CD14-positive monocyte (primary cell): ENCODE measurements at places on chromosomes 16 and 17.

DNA sequence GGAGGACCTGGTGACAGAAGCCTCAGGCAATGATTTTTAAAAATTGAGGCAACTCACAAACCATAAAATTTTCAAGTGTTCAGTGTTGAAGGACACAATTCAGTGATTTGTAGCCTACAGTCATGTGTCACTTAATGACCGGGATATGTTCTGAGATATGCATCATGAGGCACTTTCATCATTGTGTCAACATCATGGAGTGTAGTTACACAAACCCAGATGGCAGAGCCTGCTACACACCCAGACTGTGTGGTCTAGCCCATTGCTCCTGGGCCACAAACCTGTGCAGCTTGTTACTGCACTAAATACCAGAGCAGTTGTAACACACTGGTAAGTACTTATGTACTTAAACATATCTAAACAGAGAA is 1.6 kb downstream of the PRSS41 start:
- peak; percentile 37 for DNase-seq

GRCh38 chr17:31373150-31374093 is 18.1 kb upstream of the RAB11FIP4 start:
- DNase-seq = peak; percentile 73

- no peak for DNase-seq
Measured at GRCh38 chr16:52547004-52547833, at the start of gene TOX3. Gene TOX3 (minus strand): TSS chr16:52547143. CDS start chr16:52546723, 420 bp downstream.

DNA sequence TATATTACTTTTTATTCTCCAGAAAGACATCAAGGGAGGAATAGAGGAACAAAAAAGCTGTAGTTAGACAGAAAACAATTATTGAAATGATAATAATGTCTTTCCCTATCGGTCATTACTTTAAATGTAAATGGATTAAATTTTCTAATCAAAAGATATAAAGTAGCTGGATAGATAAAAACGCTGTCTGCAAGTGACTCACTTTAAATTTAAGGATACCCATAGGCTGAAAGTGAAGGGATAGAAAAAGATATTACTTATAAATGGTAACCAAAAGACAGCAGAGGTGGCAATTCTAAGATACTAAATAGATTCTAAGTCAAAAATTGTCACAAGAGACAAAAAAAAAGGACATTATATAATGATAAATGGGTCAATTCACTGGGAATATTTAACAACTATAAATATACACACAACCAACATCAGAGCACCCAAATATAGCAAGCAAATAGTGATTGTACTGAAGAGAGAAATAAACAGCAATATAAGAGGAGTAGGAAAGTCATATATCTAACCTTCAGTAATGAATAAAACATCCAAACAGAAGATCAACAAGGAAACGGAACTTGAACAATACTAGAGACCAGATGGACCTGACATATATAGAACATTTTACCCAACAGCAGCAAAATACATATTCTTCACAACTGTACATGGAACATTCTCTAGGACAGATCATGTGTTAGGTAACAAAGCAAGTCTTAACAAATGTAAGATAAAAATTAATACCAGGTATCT is 116.9 kb downstream of the BRIP1 start:
- no peak for DNase-seq

DNA sequence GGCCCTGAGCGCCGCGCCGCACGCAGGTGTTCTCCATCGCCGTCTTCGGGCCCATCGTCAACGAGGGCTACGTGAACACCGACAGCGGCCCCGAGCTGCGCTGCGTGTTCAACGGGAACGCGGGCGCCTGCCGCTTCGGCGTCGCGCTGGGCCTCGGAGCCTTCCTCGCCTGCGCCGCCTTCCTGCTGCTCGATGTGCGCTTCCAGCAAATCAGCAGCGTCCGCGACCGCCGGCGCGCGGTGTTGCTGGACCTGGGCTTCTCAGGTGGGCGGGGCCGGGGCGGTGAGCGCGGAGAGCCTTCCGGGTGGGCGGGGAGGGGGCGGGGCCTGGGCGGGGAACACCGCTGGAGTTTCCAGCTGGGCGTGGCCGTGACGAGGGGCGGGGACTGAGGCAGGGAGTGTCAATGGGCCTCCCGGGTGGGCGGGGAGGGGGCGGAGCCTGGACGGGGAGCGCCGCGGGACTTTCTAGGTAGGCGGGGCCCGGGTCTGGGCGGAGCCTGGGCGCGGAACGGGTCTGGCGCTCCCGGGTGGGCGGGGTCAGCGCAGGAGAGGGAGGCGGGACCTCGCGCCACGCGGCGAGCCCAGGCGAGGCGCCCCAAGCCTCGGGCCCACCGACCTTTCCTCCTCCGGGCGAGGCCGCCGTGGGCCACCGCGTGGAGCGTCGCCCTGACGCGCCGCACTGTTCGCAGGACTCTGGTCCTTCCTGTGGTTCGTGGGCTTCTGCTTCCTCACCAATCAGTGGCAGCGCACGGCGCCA is 2.4 kb downstream of the SYNGR3 start:
- peak; percentile 90 for DNase-seq

DNA sequence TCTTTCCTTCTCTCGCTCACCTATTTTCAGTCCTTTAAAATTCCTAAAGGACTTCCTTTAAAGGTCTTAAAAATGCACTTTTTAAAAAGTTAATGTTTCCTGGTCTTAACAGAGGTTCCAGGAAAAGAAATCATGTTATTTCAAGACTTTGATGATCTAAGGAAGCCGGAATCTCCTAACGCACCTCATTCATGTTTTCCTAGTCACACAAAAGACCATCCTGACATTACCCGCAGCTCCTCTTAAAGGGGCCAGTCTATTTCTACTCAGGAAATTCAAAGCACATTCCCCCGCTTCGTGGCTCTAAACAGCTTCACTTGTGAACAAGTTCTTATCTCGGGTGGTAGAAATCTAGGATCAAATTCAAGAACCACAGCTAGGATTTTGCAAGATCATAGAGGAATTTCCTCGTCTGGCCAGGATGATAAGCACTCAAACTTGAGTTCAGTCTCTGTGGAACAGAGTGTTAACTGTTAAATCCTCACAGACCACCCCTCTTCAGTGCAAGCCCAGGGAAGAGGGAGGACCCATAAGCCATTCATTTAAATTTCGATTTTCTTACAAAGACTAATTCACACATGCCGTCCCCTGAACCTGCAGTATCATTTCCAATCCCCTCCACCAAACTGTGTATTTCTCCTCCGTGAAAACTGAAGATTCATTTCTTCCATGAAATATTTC is 137.1 kb upstream of the AXIN2 start:
- DNase-seq = no peak

DNA sequence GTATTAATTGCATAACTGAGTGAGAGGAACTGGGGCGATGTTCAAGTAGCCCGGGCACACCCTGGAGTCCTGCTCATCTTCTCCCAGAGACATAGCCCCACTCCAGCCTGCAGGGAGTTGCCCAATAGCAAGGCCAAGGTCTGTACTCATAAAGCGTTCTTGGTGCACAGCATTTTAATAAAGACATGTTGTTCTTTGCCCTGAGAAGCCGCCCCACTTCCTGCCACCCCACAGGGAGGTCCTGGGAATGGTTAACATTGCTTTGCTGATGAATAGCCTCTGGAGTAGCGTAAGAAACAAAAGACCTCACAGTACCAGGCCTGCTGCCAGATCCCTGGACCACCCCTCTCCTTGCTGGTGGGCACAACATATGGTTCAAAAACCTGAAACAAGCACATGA is 21.6 kb upstream of the CDH1 start:
- DNase-seq = peak; percentile 56

DNA sequence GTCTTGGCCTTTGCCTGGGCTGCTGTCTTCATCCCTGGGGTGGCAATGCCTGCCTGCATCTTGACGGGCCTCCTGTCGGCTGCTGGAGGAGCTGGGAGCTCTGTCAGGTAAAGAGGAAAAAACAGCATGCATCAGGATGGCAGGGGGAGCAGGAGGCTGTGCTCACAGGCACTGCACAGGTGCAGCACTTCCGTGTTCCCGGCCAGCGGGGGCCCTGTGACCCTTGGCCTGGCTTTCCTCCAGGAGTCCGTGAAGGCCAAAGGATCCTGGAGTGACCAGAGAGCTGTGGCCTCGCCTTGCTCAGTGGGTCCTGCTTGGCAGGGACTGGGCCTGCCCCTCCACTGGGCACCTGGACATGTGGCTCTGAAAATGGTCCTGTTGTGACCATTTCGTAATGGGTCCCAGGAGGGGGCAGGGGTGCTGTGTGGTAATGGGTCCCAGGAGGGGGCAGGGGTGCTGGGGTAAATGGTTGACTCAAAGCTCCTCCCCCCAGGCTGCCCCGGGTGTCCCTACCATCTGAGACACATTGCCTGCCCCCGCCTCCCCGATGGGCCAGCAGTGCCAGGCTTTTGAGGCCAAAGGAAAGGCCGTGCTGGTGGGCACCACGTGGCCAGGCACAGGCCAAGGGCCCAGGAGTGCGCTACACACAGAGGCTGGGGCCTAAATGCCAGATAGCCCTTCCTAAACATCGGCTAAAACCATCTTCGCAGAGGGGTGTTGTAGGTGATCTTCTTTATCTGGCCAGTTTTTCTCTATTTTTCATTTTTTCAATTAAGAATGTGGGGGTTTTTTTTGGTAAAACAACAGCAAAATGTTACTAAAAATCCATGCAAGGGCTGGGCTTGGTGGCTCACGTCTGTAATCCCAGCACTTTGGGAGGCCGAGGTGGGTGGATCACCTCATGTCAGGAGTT is 4.0 kb upstream of the FASN start:
- DNase-seq = no peak

DNA sequence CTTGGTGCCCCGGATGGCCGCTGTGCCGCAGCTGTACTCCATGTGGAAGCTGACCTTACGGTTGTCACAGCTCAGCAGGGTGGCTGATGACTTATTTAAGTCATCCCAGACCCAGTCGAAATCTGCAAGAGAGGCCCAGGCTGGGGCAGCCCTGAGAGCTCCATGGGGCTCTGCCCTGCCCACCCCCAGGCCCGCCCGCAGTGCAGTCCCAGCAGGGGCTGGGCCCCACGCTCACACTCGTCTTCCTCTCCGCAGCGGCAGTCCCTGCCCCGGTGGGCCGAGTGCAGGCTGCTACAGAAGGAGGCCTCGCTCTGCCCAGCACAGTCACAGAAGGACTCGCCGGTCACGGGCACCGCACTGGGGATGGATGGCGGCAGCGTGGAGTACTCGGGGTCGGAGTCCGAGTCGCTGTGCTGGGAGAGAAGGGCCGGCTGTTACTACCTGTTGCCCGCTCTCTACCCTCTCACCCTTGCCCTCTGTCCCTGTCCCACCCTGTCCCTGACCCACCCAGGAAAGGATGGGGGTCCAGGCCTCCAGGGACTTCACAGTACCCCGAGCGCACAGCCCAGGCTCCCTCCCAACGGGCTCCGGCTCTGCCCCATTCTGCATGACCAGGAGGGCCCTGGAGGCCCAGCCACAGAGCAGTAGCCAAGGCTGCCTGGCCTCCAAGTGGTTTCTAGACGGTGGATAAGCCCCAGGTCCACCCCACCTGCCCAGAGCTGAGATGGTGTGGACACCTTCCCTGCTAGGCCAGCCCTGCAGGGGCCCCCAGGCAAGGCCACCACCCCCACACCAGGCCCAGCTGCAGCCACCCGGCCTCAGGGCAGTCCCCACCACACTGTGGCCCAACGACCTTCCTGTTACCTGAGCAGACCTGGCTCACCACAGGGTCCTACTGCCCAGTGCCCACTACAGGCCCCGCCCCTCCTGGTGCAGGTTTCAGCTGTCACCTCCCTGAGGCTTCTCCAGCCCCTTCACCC is 3.9 kb downstream of the SPSB3 start:
- DNase-seq = no peak

GRCh38 chr16:20846030-20846429 is 39.7 kb downstream of the REXO5 start:
- DNase-seq = no peak

DNA sequence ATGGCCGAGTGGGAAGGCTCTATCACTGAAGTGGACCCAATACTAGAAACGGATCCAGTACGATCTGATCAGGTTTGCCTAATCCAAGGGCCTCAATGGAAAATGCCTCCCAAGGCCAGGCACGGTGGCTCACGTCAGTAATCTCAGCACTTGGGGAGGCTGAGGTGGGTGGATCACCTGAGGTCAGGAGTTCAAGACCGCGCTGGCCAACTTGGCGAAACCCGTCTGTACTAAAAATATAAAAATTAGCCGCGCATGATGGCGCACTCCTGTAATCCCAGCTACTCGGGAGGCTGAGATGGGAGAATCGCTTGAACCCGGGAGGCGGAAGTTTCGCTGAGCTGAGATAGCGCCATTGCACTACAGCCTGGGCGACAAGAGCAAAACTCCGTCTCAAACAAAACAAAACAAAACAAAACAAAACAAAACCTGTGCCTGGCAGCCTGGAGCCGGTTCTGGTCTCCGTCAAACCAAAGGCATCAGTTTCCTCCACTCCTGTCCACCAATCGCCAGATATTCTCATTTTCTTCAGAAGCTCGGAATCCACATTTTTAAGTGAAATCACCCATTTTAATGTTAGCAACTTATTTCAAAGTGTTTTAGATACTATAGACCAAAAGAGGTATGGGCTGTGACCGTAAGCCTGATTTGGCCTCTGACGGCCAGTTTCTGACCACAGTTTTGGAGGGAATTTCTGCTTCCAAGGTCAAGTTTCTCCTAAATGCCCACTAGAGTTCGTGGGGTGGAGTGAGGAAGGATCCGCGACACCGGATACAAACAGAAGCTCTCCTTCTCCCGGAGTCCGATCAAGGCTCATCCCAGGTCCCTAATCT is 664 bp downstream of the NQO1 start:
- DNase-seq = no peak

DNA sequence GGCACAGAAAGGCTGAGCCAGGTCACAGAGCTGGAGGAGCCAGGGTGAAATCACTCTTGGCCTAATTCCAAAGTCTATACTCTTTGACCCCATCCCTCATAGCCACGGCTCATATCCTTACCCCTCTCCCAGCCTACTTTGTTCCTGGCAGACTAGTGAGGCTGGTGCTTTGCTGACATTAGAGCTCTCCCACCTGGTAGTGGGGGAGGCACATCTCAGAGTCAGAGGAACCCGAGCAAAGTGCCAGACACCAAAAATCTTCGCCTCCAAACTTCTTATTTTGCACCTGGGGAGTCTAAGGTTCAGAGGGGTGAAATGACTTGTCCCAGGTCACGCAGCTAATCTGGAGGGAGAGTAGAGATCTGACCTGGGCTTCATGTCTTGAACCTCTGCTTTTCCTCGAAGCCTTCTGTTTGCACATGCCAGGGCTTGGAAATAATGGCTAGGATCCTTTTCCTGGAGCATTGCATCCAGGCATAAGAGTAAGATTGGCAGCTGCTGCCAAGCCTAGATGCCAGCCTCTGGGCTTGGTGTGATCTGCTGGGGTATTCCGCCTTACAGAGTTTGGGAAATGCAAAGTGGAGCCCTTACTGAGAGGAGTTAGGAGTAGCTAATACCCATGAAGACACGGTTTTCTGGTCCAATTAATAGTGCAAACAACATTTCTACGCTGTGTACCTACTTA is 126.9 kb downstream of the SPACA3 start:
- no peak for DNase-seq

DNA sequence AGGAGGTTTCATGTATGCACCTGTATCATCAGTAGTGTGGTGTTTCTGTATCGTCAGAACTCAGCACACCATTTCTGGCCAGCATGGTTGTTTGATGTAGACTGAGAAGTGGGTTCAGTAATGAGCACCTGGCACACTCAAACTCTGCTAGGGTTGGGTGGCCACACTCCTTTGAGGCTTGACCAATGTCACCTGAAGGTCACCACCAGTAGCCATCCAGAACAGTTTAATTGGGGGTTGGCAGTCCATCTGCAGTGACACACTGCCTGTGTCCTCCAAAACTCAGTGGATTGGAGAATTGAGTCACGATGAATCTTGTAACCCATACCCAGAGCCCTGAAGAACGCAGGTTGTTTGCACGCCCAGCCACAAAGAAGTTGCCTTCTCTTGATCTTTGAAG is 86.8 kb upstream of the HSBP1 start:
- no peak for DNase-seq
